T-helper 1 cell (primary cell): ENCODE measurements at places on chromosomes 12 and 14.
A peak's percentile ranks its signal among the peaks of the same experiment; 100 is the strongest.

- no peak for DNase-seq
Measured at GRCh38 chr12:125166041-125166440, 100.8 kb downstream of the AACS start.

DNA sequence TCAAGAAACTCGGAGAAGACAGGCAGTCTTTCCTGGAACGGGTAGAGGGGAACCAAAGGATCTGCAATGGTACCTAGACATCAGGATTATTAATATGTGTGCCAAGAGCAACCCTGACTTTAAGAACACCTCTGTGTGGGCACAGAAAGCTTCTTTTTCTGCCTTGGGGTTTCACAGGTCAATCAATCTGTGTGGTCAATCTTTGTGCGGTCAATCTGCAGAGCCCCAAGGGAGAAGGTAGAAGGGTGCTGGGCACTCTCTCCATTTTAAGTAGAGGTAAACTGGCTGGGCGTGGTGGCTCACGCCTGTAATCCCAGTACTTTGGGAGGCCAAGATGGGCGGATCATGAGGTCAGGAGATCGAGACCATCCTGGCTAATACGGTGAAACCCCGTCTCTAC, 100.7 kb downstream of the ARF6 start:
- DNase-seq, result no peak

GRCh38 chr12:52795694-52796428, at the start of gene KRT3:
Gene KRT3, minus strand, starts transcription at chr12:52796117. Its CDS starts 75 bp downstream, at chr12:52796042.
- no peak for DNase-seq

GRCh38 chr12:2857576-2857975, 737 bp upstream of the TEX52 start:
- DNase-seq, result no peak

DNA sequence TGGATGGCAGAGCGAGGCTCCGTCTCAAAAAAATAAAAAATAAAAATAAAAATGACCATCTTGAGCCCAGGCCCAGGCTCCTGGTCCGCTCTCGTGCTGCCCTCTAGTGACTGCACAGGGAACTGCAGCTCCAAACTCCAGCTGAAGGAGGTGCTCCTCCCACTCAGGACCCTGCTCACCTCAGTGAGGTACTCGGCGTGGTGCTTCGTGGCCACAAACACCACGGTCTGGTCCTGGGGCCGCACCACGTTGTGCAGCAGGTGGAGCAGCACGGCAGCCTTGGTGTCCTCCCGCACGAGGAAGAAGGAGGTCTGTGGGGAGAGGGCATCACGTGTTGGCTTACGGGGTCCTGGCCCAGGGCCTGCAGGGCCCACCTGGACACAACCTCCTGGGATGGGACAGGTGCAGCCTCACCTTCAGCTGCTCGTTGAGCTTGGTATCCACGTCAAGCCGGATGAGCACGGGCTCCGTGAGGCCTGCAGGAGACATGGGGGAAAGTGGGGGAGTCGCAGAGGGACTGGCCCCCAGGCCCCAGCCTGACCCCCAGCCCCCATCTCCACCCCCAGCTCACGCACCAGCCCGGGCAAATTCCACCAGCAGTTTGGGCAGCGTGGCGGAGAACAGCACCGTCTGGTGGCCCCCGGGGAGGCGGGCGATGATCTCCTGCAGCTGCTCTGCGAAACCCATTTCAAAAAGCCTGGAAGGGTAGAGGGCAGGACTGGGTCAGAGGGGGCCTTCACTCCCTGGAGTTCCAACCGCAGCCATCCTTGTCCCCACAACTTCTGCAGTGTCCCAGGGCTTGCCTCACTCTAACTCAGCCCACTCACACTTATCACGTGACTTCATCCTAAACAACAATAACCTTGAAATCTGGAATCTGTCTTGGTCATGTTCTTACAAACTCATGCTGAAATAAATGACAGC, 10.6 kb downstream of the DDX54 start:
- DNase-seq, result peak; percentile 58

DNA sequence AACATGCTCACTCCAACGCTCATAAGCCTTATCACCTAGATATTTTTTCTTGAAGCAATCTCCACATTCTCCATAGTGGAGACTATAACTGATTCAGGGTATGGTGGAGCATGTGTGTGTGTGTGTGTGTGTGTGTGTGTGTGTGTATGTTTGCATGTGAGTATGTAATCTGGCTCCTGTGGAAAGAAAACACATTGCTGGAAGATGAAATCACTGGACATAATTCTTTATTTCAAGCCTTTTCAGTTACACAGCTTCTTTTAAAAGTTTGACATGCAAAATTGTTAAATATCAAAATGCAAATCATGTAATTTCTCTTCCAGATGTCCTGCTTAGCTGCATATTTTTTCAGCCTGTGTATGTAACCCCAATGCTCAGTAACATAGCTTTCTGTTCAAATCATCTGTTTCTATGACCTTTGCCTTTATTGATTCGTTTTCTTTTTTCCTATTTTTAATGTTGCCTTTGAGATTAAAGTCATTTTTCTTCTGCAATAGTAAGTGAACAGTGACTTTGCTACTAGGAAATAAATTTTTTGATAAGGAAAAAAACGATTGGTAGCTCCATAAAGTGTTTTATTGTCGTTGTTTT, 80.5 kb upstream of the BTG1 start:
- no peak for DNase-seq

- no peak for DNase-seq
Measured at GRCh38 chr12:26953447-26953846, 15.2 kb downstream of the FGFR1OP2 start.

- DNase-seq, result no peak
Measured at GRCh38 chr12:99670635-99671034, 23.1 kb downstream of the GARIN6 start.

GRCh38 chr14:38405851-38406635, 150.2 kb upstream of the CLEC14A start:
- DNase-seq, result no peak

GRCh38 chr14:61578745-61579144, 116.6 kb upstream of the HIF1A start:
- DNase-seq, result no peak

DNA sequence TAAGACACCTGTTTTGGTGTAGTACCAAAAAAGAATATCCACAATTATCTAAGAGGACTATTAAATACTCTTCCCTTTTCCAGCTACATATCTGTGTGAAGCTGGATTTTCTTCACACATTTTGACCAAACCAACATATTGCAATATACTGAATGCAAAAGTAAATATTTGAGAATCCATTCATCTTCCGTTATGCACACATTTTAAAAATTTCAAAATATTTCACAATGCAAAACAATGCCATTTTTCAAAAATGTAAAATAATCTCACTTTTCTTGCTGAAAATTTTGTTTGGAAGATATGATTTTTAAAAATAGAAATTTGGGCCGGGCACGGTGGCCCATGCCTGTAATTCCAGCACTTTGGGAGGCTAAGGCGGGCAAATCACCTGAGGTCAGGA, 133.9 kb upstream of the FUT8 start:
- DNase-seq, result no peak

DNA sequence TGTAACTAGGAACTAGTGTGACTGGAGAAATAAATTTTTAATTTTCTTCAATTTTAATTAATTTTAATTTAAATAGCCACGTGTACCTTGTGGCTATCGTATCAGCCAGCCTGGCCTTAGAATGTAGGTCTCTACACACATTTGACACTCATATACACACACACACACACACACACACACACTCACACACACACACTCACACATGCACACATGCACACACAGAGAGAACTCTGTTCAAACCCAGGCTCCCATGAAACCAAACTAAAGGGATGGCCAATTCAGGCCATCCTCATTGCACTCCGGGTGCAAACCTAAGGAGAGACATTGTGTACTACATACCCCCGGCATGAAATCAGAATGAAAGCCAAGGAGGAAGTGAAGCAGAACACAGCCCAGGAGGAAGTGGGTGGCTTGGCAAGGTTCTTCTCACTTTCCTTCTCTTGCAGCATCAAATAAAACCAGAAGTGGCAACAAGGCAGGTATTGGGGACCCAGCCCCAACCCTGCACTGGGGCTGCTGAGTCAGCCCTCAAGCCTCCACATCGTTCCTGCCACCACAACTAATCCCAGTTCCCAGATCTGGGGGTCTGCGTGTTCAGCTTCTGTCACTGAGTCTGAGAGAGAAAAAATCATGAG, 26.2 kb upstream of the CHPT1 start:
- no peak for DNase-seq

GRCh38 chr14:104086210-104086660, 735 bp downstream of the ASPG start:
- no peak for DNase-seq

GRCh38 chr14:58763210-58763609, 125.4 kb downstream of the DACT1 start:
- DNase-seq, result no peak

DNA sequence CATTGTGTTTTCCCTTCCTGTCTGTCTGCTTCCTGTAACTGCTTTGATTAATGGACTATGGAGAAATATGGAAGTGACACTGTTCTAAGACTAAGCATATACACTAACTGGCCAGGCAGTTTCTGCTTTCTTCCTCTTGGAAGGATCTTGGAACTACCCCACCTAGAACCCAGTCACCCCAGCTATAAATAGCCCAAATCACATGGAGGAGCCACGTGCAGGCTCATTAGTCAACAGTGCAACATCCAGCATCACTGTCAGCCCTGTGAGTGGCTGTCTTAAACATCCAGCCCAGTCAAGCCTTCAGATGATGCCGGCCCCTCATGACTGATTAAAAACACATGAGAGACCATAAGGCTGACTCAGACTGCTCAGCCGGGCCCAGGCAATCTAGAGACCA, 39.2 kb downstream of the BCAT1 start:
- no peak for DNase-seq
